ENCODE measurements at places on chromosomes 11 and 22.

GRCh38 chr22:48850658-48851287 is 976.9 kb downstream of the BRD1 start:
- no peak for DNase-seq

DNA sequence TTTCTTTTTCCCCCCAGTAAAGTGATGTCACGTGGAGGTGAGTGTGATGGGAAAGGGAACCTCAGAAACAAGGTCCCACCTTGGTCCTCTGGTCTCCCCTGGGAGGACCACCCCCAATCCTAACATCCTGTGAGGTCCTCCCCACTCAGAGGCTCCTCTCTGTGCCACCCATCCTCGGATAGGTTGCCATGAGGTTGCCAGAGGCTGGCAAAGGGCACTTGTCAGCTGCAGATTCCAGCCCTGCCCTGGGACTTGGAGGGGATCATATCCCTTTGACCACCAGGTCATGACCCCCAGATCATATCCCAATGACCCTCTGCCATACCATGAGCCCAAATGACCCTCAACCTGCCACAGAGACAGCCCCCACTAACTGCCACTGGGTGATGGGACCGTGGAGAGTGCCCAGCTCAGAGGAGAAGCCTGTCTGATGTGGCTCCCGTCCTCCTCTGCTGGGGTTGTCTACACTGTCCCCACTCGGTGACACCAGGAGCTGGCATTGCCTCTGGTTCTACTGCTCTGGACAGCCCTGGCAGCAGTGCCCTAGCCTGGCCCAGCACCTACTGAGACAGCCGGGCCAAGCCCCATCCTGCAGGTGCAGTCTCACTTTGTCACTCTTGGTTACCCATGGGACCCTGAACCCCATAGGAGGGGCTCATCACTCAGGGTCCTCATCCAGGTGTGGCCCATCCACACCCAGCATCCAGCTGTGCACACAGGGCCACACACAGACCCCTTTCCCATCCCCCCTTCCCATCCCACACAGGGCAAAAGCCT is 90.2 kb upstream of the KCNQ1OT1 start:
- no peak for DNase-seq

DNA sequence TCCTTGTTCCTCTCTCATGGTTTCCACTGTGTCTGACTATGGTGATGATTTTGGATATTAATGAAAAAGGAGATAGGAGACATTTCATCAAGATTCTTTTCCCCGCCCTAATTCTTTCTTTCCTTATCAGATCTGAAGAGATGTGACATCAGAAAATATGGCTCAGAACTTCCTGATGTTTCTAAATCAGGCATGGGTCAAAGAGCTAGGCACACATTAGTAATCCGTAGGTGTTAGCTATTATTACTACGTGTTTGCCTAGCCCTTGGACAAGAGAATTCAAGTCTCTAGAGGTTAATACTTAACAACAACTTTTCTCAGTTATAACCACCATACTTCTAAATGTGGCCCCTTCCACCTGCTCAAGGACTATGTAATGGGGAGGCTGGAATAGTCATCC is 5.8 kb downstream of the JOSD1 start:
- DNase-seq = no peak

GRCh38 chr11:131593301-131593700 is 222.9 kb downstream of the NTM start:
- DNase-seq = no peak

Measured in fibroblast of skin of left biceps (primary cell).